CD4-positive, alpha-beta T cell (primary cell): ENCODE measurements at places on chromosomes 1 and 21.

GRCh38 chr1:211549092-211549711, 29.8 kb downstream of the SLC30A1 start:
- no peak for DNase-seq

- DNase-seq = no peak
Measured at GRCh38 chr1:61434276-61434675, 290.7 kb downstream of the TM2D1 start.

DNA sequence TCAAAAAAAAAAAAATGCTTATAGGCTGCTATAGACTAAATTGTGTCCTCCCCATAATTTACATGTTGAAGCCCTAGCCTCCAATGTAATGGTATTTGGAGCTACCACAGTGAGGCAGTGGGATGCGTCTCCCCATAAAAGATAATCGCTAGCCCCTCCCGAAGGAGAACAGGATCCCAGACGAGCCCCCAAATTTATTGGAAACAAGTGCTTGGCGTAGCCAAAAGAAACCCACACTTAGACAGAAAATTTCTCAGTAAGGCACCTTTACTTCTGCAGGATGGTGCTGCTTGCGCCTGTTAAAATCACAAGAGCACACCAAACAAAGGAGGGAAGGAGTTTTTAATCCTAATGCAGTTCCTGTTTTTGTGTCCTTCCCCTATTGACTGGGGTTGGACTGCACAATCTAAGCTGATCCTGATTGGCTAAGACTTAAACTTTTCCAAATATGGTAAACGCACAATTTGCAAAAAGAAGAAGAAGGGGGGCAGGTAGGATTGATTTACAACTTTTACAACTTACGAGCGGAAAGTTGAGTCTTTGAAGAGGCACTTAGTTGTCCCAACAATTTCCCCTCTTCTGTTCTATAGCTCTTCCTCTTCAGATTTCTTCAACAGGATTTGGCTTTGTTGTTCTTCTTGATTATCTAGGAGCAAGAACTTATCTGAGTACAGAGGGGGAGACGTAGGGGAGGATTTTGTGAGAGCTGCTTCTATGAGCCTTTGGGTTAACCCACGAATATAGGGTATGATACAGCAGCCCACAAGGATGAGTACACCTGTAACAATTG, 3.0 kb upstream of the IPP start:
- DNase-seq = no peak

DNA sequence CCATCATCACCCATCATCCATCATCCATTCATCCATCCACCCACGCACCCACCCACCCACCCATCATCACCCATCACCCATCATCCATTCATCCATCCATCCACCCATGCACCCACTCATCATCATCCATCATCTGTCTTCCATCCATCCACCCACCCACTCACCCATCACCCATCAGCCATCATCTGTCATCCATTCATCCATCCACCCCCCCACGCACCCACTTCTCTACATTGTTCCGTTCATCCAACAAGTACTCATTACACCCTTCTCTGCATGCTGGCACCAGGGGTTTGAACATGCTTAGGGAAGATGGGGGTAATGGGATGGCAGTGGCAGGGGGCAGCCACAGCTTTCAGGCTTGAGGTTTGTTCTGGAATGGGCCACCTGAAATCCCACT, 82.1 kb downstream of the ADARB1 start:
- no peak for DNase-seq

GRCh38 chr1:100253552-100253951, 3.9 kb upstream of the DBT start:
- no peak for DNase-seq

- DNase-seq = no peak
Measured at GRCh38 chr1:169102567-169102966, 3.9 kb upstream of the ATP1B1 start.

DNA sequence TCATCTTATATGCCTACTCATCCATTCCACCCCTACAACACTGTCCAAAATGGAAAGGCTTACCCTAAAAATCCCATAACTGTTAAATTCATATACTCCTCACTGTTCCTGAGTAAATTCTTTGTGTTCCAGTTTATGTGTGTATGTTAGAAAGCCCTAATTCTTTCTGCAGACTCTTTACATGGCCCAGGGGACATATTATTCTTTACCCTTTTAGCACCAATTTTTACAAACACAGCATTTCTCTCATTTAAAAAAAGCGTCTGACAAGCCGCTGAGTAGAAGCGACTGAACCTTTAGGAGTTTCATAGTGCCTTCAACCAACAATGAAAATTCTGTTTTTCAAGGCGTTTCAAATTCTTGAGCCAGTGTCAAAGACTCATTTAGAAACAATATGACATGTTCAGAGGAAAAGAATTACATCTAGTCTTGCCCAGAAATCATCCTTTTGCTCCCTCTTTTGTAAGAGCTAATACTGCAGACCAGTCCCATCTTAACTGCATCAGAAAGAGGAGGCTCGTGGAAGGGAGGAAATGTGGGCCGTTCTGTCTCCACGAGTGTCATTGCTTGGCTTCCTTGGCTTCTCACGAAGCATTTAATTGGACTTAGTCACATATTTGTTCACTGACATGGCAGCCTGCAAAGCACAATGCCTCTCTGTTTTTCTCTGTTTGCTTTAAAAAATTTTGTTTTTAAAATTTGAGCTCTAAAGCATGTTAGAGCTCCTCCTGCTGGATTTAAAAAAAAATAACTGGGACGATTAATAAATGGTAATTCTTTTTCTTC, 21.3 kb upstream of the C1orf105 start:
- DNase-seq = peak; percentile 20

GRCh38 chr1:27433706-27434105, 41.3 kb downstream of the GPR3 start:
- no peak for DNase-seq

GRCh38 chr21:16535102-16535422, 805.3 kb downstream of the USP25 start:
- DNase-seq = no peak

- no peak for DNase-seq
Measured at GRCh38 chr1:153277852-153278251, 18.4 kb downstream of the LORICRIN start.

- no peak for DNase-seq
Measured at GRCh38 chr1:71046891-71047634, 553 bp downstream of the PTGER3 start.

DNA sequence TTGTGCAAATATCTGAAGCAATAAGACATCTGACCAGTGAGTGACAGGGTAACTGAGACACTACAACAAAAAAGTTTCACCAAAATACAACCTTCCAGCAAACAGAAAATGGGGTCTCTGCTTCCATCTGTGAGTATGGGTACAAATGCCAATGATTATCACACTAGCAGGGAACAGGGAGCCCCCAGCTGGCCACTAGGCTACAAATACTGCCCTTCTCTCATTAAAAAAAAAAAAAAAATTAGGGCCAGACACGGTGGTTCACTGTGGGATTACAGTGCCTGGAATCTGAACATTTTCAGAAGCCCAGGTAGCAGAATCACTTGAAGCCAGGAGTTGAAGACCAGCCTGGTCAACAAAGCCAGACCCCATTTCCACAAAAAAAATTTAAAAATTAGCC, 48.4 kb upstream of the EDARADD start:
- DNase-seq = no peak

DNA sequence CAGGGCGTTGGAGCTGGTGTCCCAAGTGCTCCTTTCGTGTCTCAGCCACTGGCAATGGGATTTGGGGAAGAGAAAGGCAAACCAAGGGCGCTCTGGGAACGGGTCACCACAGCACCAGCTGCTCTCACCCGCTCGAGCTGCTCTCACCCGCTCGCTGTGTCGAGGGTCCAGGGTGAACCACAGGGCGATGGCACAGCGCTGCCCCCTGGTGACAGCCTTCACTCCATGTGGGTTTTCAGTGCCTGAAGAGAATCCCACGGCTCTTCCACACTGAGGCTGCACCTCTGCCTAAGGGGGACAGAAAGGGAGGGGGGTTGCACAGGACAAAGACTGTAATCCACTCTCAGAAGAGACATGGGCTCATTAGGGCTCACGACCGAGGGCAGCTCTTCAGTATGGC, 7.1 kb upstream of the CLDN19 start:
- DNase-seq = peak; percentile 39

DNA sequence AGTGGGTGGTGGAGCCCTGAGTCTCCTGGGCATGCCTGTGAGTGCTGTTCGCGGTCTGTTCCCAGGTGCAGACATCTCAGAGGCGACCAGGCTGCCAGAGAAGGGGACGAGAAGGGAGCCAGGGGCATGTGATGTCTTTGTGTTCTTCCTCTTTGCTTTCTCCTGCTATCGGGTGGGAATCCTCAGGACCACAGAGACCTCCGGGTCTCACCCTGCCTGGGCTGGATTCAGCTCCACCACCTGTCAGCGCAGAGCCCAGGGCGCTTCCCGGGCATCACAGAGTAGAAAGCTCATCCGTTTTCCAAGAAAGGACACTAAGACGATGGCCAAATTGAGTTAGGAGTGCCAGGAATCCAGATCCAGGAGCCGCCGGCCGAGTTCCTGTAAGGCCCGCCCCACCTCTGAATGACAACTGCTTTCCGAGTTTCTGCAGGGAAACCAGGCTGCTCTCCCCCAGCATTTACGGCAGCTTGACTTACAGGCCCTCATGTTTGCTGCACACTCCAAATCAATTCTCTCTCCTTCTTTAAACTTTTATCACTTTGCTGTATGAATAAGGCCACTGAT, 130.8 kb downstream of the CAMTA1 start:
- DNase-seq = no peak

- no peak for DNase-seq
Measured at GRCh38 chr1:68181165-68181556, 51.2 kb downstream of the WLS start.

DNA sequence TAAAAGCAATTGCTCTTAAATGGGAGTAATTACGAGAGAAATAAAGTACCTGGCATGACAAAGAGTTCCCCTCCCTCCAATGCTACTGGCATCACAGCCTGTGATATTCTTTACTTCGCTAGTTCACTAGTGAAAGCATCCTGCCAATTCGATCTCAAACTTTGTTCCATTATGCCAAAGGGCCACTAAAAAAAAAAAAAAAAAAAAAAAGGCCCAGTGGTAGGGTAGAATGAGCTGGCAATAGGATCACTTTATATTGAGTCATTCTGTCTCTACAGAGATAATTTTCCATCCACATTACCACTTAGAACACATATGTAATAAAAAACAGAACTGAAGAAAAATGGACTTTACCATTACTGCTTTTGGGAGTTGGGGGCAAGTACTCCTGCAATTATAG, 11.2 kb downstream of the PUM1 start:
- no peak for DNase-seq

DNA sequence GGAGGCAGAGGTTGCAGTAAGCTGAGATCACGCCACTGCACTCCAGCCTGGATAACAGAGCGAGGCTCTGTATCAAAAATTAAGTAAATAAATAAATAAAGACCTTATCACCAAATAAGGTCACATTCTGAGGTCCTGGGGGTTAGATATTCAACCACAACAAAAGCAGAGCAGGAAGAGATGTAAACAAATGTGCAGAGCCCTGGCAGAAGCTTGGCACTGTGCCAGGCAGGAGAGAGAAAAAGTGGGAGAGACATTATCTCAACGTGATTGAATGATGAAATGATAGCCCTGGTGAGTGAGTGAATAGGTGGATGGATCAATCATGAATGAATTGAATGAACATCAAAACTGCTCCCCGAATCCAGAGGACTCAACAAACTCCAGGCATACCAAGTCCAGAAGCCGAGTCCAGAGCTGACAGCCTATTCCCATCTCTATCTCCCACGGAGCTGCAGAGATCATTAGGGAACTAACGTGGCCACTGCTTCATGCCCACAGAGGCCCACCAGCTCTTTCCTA, 150.7 kb downstream of the TOMM20 start:
- no peak for DNase-seq

- no peak for DNase-seq
Measured at GRCh38 chr1:197393105-197393504, 125.1 kb downstream of the CRB1 start.

GRCh38 chr1:167276969-167277368, 56.3 kb downstream of the POU2F1 start:
- no peak for DNase-seq

GRCh38 chr1:224266915-224267856, 62.8 kb downstream of the NVL start:
- DNase-seq = no peak

DNA sequence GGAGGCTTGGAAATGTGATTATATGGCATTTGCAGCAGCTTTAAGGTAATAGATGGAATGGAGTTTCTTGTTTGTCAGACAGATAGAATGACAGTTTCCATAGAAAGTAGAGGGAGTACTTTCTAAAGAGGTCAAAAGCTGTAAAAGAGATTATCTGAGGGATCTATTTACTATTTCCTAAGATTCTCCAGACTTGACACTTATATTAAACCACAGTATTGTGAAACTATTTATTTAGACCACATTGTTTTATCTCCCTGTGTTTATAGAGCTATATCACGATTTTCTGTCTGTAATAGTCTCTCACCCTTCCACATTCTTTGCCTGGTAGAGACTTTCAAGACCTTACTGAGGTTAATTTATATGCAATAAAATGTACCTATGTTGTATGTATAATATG, 66.7 kb downstream of the MAN1A2 start:
- no peak for DNase-seq

- no peak for DNase-seq
Measured at GRCh38 chr1:192703283-192704206, 67.6 kb downstream of the RGS13 start.

DNA sequence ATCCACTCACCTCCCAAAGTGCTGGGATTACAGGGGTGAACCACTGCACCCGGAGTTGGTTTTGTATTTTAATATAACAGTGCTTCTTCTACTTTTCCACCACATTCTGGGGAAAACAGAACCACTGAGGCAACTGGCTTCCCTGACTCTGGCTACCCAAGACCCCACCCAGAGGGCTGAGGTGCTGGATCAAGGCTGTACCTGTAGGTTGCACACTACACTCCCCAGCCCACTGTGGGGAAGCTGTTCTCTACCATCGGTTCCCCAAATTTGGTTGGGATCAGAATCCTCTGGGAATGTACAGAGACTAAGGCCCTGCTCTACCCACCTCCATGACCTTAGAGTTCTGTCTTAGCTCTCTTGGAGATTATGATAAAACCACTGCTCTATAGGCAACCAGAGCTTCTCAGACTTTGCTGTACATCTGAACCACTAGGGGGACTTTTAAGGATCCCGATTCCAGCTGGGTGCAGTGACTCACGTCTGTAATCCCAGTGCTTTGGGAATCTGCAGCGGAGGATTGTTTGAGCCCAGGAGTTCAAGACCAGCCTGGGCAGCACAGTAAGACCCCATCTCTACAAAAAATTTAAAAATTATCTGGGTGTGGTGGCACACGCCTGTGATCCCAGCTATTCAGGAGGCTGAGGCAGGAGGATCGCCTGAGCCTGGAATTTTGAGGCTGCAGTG, 51.6 kb downstream of the GNG4 start:
- no peak for DNase-seq

DNA sequence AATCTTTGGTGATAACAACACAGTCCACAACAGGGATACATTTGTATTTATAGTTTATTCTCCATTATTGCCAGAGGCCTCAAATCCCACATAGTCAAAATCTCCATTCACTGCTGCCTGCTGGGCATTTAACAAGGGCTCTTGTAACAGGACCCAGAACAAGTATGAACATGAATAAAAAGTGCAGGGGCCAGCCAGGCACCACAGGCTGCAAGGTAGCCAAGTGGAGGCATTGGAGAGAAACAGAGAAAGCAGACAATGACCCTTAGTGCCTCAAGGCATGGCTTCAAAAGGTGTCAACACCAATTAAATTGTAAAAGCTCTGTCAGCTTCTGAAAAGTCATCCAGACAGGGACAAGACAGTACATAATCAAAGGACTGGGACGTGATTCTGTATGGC, 116.8 kb downstream of the ATP6V1G3 start:
- DNase-seq = no peak

- no peak for DNase-seq
Measured at GRCh38 chr1:17545356-17545755, 5.9 kb downstream of the ARHGEF10L start.

- DNase-seq = no peak
Measured at GRCh38 chr1:89125240-89125912, 538 bp downstream of the GBP2 start.
